ENCODE measurements at places on chromosomes 6 and 20.

DNA sequence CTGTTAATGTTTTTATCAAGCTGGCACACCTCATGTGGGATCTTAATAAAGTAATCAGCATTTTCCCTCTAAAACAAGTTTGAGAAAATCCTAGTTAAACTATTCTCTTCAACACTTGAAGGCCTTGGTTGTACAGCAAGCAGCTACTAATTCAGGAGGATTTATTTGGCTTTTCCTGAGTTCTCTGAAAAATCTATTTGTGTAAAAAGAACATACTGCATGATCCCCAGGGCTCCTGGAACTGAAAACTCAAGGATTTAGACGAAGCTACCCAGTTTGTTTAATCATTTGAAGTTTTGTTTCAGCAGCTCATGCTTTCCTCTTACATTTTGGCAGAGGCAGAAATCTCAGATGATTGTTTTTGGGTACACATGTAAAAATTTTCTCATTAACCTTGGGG is 309.6 kb upstream of the FLRT3 start:
- DNase-seq = no peak

DNA sequence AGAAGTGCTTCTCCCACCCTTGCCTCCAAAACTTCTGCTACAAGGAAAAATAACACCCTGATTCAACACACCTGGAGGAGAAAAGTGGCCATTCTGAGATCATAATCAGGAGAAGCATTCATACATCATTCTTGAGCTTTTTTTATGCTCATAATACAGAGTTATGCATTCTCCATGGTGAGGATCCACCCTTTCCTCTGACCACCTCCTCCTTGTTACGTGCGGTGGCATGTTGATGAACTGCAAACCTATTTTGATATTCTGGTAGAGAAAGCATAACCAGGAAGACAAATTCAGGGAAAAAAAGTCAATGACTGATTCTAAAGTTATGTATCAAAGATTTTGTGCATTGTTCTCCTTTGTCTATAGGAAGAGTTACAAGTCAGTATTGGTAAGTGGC is 169.8 kb downstream of the KLHL32 start:
- no peak for DNase-seq

- DNase-seq = no peak
Measured at GRCh38 chr20:17872434-17872833, 96.2 kb downstream of the SNX5 start.

DNA sequence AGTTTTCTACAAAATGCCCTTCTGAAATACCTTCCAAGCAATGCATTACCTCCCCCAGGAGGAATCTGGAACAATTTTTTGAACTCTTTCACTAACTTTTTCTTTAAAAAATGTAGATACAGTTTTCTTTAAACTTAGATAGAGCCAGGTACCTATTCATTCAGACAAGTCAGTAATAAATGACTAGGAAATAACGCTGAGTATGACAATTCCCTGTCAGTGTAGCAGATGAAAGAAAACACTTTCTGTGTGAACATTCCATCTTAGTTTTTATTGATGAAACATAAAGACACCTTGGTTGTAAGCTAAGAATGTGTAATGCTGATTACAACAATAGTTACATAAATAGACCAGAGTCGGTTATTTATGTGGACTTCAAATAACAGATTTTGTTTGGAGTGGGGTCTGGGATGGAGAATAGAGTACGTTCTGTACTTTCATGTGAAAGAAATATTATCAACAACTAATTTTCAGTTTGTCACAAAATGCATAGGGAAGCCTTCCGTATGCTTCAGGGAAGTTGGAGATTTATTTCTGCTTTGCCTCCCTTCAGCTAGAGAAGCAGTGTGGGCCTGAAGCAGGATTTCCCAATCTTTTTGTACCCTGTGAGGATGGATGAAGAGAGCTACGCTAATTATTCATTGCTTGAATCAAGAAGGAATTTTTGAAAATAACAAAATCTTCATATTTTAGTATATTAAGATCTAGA is 19.2 kb upstream of the QKI start:
- DNase-seq = no peak

- no peak for DNase-seq
Measured at GRCh38 chr6:104604685-104605084, 255.0 kb downstream of the HACE1 start.

DNA sequence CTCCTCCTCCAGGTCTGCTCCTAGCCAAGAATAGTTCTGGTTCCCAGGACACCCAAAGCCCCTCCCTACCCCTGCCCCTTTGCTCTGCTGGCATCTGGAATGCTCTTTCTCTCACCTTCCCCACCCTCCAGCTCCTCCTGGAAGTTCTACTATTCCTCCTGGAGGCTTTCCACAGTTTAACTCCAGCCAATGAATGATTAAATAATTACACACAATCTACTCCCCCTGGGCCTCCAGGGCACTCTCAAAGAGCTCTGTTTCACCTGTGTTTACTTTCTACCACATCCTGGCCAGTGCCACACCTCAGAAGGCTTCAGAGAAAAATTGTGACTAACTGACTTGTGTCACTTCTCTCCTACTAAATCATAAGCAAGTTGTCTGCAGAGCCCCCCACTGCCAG is 36.2 kb downstream of the GCM1 start:
- no peak for DNase-seq

DNA sequence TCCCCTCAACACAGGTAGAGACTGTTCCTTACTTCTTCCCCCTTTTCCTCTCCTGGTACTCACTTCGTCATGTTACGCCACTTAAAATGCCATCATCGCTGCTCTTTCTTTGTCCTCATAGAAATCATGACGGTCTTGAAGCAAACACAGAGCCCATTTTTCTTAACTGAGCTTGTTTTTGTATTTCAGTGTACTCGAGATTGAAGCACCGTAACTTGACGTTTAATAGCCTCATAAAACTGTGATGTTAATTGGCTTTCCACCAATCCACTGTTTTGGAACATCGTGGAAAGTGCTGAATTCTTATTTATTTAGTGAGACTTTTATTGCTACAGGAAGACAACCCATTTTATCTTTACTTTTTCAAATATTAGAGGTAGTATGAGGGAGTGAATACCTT is 38.7 kb downstream of the DUSP22 start:
- DNase-seq = no peak

GRCh38 chr6:10961837-10962236 is 75.0 kb downstream of the SYCP2L start:
- DNase-seq = no peak

DNA sequence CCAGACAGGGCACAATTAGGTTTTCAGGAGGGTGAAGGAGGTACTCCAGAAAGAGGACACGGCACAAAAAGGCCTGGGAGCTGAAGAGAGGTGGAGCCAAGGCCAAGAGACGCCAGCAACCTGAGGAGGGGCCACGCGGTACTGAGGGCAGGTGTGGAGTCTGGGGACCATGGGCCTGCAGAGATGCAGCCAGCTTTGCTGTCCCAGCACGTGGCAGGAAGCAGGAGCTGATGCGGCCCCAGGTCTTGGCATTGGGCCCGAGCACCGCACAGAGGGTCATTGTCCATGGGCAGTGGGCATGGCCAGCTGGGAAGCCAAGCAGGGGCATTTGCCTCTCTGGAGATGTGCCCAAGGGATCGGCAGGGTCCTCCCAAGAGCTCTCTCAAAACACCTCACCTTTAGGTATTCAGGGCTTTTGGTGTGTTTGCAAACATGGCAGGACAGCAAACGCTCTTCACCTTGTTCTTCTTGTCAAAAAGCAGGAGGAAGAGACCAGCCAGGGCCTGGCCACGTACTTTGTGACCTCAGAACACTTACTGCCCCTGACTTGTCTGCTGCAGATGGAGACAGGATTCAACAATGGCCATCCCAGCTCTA is 1.4 kb upstream of the BPIFB1 start:
- no peak for DNase-seq

DNA sequence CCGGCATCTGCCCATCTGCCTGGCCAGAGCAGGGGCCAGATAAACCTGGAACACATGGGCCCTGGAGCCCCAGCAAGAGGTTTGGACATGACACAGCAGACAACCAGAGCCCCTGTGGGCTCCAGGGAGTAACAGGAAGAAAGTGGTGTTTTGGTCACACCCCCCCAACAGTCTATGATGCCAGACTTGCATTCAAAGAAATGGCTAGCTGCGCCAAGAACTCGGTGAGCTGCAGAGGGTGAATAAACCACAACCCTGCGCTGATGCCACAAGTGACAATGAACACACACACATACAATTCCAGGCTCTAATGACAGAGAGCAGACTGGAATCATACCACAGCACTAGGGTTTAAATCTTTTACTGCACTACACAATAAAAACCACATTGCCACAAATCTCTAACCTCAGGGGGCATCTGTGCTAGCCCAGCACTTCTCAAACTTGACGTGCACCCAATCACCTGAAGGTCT is 34.0 kb downstream of the TRERF1 start:
- DNase-seq = no peak

GRCh38 chr6:50818673-50819072 is at the start of gene TFAP2B:
TFAP2B (plus strand) TSS chr6:50818871; CDS start chr6:50818892, 21 bp downstream.
- DNase-seq = no peak

- no peak for DNase-seq
Measured at GRCh38 chr20:36895036-36895435, 19.1 kb downstream of the TLDC2 start.

DNA sequence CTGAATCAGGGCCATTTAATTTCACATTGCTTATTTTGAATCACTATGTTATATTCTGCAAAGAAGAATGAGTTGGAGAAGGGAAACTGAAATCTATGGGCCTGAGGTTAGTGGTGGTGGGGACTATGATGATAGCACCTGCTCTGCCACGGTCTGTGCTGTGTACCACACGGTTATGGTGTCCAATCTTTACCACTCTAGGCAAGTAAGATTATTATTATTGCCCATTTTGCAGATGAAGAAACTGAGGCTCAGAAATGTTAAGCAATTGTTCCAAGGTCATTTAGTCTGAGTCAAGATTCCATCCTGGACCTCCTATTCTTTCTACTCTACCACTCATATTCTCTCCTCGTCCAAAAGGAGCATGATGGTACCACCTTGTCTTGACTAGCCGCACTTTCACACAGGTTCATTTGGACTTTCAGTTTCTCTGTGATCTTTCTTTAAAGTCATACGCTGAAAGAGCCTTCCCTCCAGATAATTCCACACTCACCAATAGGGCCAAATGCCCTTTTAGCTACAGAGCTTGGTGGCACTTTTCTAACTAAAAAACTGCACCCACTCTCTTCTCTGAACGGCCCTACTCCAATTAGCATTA is 56.2 kb downstream of the GFOD1 start:
- DNase-seq = no peak
